Amniotic epithelial cell (primary cell): ENCODE measurements at places on chromosomes 5 and 9.

- DNase-seq, result no peak
Observed at GRCh38 chr9:126146254-126147145, 180.1 kb upstream of the MVB12B start.

DNA sequence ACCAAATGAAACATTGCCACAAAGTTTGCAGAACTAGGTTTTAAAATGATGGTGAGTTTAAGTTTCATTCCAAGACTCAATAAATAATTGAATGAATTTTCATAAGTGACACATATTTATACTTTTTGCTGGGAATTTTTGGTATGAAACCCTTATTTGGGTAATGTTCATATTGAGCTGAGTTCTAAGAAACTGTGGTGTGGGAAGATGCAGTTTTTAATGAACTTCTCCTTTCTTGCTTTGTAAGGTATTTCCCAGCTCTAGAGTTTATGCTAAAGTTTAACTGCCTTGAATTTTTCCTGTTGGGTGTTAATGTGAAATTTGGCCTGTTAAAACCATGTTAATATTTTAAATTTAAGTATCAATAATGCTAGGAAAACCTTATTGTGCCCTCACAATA is 15.1 kb downstream of the RABGAP1 start:
- no peak for DNase-seq

DNA sequence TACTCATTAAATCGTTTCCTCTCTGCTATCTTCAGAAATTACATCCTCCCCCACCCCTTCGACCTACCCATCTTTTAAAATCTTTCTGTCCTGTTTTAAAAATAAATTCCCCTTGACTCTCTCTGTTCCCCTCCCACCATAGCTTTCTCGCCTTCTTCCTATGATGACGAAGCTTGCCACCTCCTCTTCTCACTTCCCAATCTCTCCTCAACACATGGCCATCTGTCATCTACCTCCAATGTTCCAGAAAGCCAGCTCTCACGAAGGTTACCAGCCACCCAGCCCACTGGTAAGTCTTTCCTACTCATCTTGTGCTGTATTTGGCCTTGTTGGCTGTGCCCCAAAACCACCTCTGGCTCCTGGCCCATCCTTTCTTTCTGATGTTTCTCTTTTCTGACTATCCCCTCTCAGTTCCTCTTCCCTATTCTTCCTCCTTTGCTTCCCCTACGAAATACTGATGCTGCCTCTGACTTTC is 346.3 kb downstream of the ENC1 start:
- DNase-seq, result no peak

DNA sequence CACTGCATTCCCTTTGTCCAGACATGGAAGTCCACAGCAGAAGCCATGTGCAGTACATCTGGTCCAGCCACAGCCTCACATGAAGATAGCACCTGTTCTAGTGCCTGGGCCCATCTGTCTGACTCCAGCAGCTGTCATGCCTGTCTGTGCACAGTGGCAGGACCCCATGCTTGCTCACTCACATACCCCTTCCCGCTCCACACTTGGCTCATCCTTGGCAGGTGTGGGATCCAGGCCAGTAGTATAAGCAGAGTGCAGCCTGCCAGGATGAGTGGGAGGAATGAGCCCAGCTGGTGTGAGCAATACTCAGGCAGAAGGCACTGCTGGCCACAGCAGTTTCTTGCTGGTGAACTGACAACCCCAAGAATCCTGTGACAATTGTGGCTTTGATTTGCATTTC is 168.0 kb downstream of the PRDM9 start:
- DNase-seq, result no peak

- no peak for DNase-seq
Observed at GRCh38 chr5:139263946-139264345, 29.6 kb upstream of the MATR3 start.

GRCh38 chr5:68714810-68715209 is 379.0 kb upstream of the SLC30A5 start:
- no peak for DNase-seq

GRCh38 chr5:179817890-179818745 is 2.6 kb upstream of the SQSTM1 start:
- no peak for DNase-seq

GRCh38 chr9:114244570-114244969 is 78.3 kb upstream of the ORM1 start:
- DNase-seq, result no peak
